ENCODE measurements at places on chromosomes 16 and 17. TPM values are rescaled to one million over a fixed set of nuclear protein-coding genes. Genes with fewer than 3 reads are reported as not detected.

Gene RGS11
- polyA plus RNA-seq: 1.4 TPM

Gene GNG13
- 0.42 TPM for polyA plus RNA-seq

Gene KRT33B
- not detected for polyA plus RNA-seq

Gene DHX58
- polyA plus RNA-seq: 6.8 TPM

Gene MT1X
- 36.2 TPM for polyA plus RNA-seq

Gene KRT25
- polyA plus RNA-seq: not detected

Gene PRSS36
- 0.67 TPM for polyA plus RNA-seq

Gene AOC2
- polyA plus RNA-seq: 1.5 TPM

Gene C17orf67
- 1.6 TPM for polyA plus RNA-seq

Gene MT1H
- polyA plus RNA-seq: 15.7 TPM

Gene LDHD
- polyA plus RNA-seq: 4.1 TPM

Gene ADORA2B
- 4.6 TPM for polyA plus RNA-seq

Gene MGAT5B
- 1.5 TPM for polyA plus RNA-seq

Gene NPIPA7
- polyA plus RNA-seq: 19.0 TPM

Gene TPSB2
- polyA plus RNA-seq: 0.18 TPM

Gene TEKT1
- 0.62 TPM for polyA plus RNA-seq

Gene AANAT
- 0.50 TPM for polyA plus RNA-seq

Gene NHLRC4
- polyA plus RNA-seq: 4.7 TPM

Gene NEURL4
- polyA plus RNA-seq: 34.5 TPM

Gene CCL2
- 18.7 TPM for polyA plus RNA-seq

Gene DDX52
- 51.9 TPM for polyA plus RNA-seq

Gene MRC2
- 54.6 TPM for polyA plus RNA-seq

Gene HAP1
- 1.3 TPM for polyA plus RNA-seq

Gene PRSS22
- polyA plus RNA-seq: 8.2 TPM

Gene DNAAF8
- 2.2 TPM for polyA plus RNA-seq

Gene TMC8
- 1.4 TPM for polyA plus RNA-seq

Gene SMIM36
- 0.05 TPM for polyA plus RNA-seq

Gene TP53TG3B
- polyA plus RNA-seq: not detected

Gene PRAC1
- not detected for polyA plus RNA-seq

Gene KRT222
- polyA plus RNA-seq: 0.12 TPM

Gene KRT36
- not detected for polyA plus RNA-seq

Gene NTN3
- 2.3 TPM for polyA plus RNA-seq

Gene MARVELD3
- 17.0 TPM for polyA plus RNA-seq

Gene RBFOX1
- 2.6 TPM for polyA plus RNA-seq

Gene RASL10B
- 13.0 TPM for polyA plus RNA-seq

Gene STX1B
- 2.5 TPM for polyA plus RNA-seq

Gene ATP2A1
- 7.0 TPM for polyA plus RNA-seq

Gene CACNG3
- not detected for polyA plus RNA-seq

Gene AKTIP
- polyA plus RNA-seq: 53.3 TPM

Gene P2RX1
- 0.67 TPM for polyA plus RNA-seq

Gene TOP2A
- 259 TPM for polyA plus RNA-seq

Gene TMIGD1
- polyA plus RNA-seq: 0.78 TPM

Gene OR1A1
- polyA plus RNA-seq: 0.08 TPM

Gene MYH13
- polyA plus RNA-seq: 0.17 TPM

Gene GAN
- polyA plus RNA-seq: 3.6 TPM

Gene OR3A3
- 0.10 TPM for polyA plus RNA-seq

Gene ATPAF2
- polyA plus RNA-seq: 29.5 TPM

Gene MYH2
- polyA plus RNA-seq: 0.03 TPM

Gene ZNF205
- polyA plus RNA-seq: 15.2 TPM

Gene FOXJ1
- 15.5 TPM for polyA plus RNA-seq

Gene NOTUM
- polyA plus RNA-seq: 2.2 TPM

Gene NGFR
- polyA plus RNA-seq: 2.9 TPM
